ENCODE measurements at places on chromosomes 11 and 22. TPM values are rescaled to one million over a fixed set of nuclear protein-coding genes. Genes with fewer than 3 reads are reported as not detected.

A4GALT gene
- 2.7 TPM for total RNA-seq

XKR3 gene
- total RNA-seq: not detected

MS4A7 gene
- total RNA-seq: 3.3 TPM

SYT7 gene
- total RNA-seq: 8.5 TPM

DNA sequence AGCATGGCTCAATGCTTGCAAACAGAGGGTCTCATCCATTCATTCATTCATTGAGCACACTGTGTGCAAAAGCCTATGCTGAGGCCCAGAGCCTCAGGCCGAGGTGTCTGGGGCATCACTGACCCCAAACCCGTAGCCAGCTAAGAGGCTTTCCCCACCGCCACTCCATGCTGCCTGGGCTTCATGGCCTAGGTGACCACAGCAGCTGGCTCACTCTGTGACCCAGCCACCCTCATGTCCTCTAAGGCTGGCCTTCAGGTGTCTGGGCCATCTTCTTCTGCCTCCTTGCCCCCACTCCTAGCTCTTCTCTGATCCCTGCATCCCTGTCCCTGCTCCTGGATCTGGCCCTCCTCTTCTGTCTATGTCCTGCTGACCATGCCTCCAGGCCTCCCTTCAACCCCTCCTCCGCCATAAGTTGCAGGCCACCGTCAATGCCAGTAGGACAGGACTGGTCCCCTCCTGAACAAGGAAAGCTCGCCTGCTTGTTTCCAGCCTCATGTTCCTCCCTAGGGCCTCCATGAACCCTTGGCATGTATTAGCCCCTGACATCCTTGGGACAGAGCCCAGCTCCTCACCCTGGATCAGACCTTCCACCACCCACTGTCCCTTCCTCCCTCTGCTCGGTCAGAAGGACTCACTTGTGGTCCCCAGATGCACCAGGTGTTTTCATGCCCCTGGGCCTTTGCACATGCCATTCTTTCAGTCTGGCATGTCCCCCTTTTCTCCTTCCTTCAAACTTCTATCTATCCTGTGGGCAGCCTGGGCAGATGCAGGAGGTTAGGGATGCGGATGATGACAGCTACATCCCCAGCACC lies 92.8 kb downstream of the MYEOV start:
- H3K4me1 ChIP-seq: no peaks in the 10 kb centered on the region
- no peaks in the 10 kb centered on the region for H3K36me3 ChIP-seq
- no peak overlapping the region for H3K4me3 ChIP-seq
- no peak overlapping the region for H3K27ac ChIP-seq

DNA sequence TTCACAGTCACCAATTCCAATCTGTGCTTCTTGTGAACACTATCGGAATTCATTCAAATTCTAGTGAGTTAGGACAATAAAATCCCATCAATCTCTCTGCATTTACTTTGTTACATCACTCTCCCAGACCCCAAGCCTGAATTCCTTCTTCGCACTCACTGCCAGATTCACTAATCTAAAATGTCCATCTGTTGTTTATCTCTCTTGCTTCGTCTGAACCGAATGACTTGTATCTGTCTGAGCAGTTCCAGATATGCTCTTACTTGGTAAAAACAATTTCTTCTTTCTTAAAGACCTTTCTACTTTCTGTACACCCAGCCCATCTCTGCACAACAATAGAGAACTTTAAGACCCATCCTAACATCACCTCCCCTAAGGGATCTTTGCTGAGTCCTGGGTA lies 7.0 kb downstream of the MMP10 start:
- no peaks in the 10 kb centered on the region for H3K27me3 ChIP-seq
- DNase-seq: no peak
- H3K4me3 ChIP-seq: no peak overlapping the region
- no peaks in the 10 kb centered on the region for H3K4me1 ChIP-seq

GRCh38 chr11:19727246-19727645 lies 14.6 kb downstream of the NAV2 start:
- no peak overlapping the region for H3K4me3 ChIP-seq
- H3K36me3 ChIP-seq: no peaks in the 10 kb centered on the region

DNA sequence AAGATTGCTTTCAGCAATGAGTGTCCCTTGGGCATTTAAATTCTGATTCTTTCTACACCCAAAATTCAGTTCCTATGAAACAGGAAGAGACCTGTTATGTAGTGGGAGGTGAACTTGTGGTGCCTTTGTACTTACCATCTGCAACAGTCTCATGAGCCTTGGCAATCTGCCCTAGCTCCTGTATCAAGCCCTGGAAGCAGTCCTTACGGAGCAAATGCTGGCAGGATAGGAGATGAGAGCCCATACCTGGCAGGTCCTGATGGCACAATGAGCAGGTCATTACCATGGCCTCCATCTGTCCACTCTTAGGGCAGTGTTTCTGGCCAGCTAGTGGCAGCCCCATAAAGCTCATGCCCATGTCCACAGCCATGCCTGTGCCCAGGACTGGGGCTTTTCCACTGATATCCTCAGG lies 10.8 kb downstream of the TRIM66 start:
- no peak for DNase-seq
- peak overlapping the region; percentile 51 for H3K27ac ChIP-seq
- H3K36me3 ChIP-seq: no peaks in the 10 kb centered on the region
- H3K4me1 ChIP-seq: no peaks in the 10 kb centered on the region
